PC-9 (cell line): ENCODE measurements at places on chromosomes 1 and 21.

DNA sequence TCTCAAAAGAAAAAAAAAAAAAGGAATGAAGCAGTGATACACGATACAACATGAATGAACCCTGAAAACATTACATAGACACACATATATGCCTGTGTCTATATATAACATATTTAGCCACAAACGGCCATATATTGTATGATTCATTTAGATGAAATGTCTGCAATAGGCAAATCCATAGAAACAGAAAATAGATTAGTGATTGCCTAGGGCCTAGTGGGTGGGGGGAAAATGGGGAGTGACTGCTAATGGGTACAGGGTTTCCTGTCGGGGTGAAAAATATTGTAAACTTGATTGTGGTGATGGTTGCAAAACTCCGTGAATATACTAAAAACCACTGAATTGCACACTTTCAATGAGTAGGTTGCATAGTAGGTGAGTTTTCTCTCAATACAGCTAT lies 6.0 kb upstream of the H6PD start:
- no peak for DNase-seq

GRCh38 chr21:32496568-32496967 lies 84.1 kb downstream of the EVA1C start:
- DNase-seq = no peak

- no peak for DNase-seq
Measured at GRCh38 chr1:197911857-197912696, 5.1 kb upstream of the LHX9 start.

- no peak for DNase-seq
Measured at GRCh38 chr1:208951026-208951525, 632.4 kb upstream of the CAMK1G start.

DNA sequence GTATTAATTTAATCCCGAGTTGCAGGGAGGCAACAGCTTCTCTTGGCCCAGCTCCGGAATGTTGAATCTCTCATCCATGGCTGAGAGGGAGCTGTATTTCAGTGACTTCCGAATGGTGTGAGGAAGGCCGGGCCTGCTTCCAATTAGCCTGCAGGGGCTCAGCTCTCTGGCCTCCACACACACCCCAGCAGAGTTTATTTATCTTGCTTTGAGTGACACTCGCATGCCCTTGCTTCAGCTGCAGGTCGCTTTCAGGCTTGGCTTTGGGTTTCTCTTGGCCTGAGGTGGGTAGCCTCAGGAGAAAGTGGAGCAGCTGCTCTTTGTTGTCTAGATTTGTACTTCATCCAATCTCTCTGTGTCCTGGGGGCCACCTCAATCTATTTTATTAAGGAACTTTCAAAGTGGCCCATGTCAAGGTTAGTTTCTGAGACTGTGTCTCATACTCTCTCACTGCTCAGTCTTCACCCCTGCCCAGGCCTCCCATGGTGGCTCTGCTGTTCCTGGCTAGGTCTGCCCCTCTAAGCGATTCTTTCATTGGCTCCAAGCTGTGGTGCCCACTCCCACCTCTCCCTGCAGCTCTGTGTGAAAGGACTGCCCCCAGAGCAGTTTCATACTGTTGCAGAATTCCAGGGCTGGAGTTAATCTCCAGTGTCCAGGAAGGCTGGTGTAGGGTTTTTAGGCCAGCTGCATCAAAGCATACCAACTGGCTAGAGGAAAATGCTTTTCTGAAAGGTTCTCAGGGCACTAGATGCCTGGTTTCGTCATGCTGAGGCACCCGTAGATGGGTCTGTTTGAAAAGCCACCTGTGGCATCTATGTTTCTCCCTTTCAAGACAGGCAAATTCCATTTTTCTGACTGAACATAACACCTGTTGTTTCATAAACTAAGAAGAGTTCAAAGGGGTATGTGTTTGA lies 153.5 kb downstream of the PLXNA2 start:
- DNase-seq = no peak

- DNase-seq = no peak
Measured at GRCh38 chr1:164720440-164721227, 161.7 kb downstream of the PBX1 start.

- no peak for DNase-seq
Measured at GRCh38 chr1:185840880-185841279, 106.7 kb downstream of the HMCN1 start.

DNA sequence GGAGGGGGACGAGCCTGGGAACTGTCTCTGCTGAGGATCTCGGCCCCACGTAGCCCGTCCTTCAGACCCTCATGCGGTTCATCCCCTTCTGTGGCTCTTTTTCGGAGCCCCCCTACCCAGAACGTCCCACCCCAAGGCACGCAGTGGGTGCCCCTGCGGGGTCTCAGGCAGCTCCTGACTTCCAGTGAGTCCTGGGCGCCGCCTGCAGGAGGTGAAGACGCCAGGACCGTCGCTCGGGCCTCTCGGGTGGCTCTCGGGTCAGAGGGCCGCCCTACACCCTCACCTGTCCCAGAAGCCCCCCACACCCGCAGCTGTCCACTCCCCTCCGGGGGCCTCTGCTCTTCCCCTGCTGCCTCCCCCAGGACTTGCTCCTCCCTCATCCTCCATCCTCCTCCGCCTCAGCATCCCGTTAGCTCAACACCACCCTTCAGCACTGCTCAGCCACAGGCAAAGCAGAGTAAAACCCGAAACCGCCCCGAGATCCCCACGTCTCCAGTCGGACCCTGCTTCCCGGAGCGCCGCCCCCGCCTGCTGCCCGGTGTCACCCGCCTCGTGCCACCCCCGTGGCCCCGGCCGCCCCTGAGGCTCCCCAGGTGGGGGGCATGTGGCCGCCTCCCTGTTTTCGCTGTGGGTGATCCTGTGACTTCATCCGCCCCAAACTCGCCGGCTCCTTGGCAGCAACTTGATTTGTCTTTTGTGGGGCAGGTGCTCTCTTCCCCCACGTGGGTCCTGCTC lies 13.3 kb upstream of the POFUT2 start:
- no peak for DNase-seq

DNA sequence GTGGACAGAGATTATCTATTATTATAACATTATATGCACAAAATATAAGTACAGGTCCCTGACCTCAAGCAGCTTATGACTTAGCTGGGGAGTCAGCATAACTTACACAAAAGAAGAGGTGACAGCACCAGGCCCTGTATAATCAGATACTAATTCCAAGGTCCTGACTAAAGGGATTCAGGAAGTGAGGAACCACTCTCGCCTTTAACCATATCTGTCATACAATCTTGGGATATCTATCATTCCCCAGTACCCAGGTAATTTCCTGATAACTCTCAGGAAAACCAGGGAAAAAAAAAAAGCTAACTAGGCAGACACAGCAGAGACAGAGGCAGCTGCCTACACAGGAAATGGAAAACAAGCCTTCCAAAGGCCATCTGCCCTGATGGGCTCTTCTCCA lies 78.5 kb upstream of the CAMK1G start:
- no peak for DNase-seq

- no peak for DNase-seq
Measured at GRCh38 chr21:37064841-37065240, 8.0 kb downstream of the PIGP start.

DNA sequence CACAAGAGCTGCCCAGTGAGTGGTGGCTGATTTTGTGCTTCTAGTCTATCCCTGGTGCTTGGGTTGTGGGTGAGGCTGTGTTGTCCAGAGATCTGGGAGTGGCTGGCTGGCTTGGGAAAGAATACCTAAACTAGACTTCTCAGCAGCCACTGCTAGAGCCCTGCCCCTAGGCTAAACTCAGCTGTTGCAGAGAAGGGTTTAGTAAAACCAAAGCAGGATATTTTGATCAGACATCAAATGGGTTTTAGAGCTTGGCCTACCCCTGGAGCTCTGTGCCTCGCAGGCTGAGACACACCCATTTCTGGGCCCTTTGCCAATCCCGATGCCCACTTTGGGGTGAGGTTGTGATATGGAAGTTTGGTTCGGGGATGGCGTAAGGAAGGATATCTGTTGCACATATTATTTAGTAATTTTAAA lies 88.5 kb downstream of the UCK2 start:
- DNase-seq = no peak

GRCh38 chr1:220271706-220272046 lies 577 bp downstream of the RAB3GAP2 start:
- no peak for DNase-seq

DNA sequence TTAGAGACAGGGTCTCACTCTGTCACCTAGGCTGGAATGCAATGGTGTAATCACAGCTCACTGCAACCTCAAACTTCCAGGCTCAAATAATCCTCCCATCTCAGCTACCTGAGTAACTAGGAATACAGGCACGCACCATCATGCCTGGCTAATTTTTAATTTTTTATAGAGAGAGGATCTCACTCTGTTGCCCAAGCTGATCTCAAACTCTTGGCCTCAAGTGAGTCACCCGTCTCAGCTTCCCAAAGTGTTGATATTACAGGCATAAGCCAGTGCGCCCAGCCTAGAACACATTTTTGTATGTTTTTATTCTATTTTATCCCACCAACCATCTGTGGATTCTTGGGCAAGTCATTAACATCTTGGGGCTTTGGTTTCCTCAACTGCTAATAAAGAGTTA lies 100.5 kb downstream of the AK5 start:
- no peak for DNase-seq

DNA sequence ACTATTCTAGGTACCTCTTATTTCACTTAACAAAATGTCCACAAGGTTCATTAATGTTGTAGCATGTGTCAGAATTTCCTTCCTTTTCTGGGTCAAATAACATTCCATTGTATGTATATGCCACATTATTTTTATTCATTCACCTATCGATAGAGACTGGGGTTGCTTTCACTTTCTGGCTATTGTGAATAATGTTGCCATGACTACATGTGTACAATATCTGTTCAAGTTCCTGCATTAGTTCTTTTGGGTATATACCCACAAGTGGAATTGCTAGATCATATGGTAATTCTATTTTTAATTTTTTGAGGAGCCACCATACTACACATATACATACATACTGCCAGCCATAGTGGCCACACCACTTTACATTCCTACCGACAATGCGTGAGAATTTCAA lies 158.4 kb downstream of the ZZZ3 start:
- DNase-seq = no peak

- peak; percentile 80 for DNase-seq
Measured at GRCh38 chr1:24142546-24143534, at the start of gene IL22RA1. IL22RA1 (minus strand) TSS chr1:24143140; CDS start chr1:24143082, 58 bp downstream.

DNA sequence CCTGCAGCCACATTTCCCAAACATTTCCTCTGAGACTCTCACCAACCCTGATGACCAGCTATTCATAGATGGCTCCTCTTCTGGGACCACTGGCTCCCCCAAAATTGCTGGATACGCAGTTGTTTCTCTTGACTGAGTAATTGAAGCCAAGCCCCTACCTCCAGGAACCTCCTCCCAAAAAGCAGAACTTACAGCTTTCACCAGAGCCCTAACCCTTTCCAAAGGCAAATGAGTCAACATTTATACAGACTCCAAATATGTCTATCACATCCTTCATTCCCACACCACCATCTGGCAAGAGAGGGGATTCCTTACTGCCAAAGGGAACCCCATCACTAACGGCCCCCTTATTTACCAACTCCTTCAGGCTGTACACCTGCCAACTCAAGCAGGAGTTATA lies 20.3 kb upstream of the CA6 start:
- no peak for DNase-seq

GRCh38 chr1:47709019-47709871 lies 271.4 kb downstream of the FOXD2 start:
- DNase-seq = peak; percentile 18

- DNase-seq = no peak
Measured at GRCh38 chr1:65357291-65357960, 48.1 kb downstream of the DNAJC6 start.

DNA sequence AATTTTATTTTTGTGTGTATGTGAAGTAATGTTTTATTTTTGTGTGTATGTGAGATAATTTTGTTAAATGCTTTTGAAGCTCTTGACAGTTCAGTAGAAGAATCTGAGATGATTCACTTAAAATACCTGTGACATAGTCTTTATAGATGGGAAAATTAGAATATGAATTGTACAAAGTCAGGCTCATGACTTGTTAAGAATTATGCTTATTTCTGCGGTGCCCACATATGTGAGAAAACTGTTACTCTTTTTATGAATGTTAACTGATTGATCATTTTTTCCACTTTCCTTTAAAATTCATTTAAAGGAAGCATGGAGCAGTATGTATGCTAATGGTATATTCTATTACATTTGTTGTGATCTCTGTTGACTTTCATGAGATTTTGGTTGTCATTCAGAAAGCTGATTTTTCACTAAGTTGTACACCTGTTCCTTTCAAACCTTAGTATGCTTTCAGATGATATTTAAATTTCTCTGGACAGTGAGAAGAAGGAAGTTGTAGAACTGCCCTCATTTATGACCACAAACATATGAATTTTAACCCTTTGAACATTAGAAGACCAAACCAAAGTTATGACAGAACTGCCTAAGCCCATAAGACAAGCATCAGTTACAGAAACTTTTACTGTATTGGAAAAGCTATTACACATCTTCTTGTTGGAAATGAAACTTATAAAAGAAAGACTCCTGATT lies 110.1 kb downstream of the POU2F1 start:
- DNase-seq = no peak

GRCh38 chr1:75785320-75785982 lies 605 bp upstream of the RABGGTB start:
- no peak for DNase-seq

DNA sequence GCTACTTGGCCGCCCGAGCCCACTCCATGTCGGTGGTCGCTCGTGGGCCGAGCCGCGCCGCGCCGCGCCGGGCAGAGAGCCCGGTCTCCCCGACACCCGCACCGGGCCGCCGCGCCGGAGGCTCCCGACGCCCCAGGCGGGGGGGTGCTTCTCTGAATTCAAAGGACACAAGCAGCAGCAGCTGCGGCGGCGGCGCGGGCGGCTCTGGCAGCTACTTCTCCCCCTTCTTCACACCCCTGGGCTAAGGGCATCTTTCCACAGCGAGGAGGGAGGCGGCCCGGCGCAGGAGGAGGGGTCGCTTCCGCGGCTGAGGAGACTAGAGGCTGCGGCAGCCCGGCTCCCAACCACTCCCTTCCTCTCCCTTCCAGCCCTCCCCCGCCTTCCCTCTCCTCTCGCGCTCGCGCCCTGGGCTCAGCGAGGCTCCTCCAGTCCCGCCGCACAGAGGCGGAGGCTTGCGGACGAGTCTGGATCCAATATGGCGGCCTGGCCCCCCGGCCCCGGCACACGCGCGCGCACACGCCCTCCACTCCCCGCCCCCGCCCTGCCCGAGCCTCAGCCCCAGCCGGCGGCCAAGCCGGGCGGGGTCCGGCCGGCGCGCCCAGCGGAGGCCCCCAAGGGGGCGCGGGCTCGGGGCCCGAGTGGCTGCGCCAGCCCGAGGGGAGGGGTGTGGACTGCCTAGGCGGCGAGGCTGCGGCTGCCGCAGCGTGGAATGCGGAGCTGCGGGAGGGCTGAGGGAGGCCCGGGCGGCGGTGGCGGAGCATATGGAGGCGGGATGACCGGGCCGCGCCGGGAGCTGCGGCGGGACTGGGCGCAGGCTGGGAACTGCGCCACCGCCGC lies at the start of gene CDC42BPA:
Gene CDC42BPA, minus strand, starts transcription at position 477 of the 837 bp plus-strand sequence. CDS start 1,310 bp downstream, outside the sequence.
- peak; percentile 64 for DNase-seq
